ENCODE measurements at places on chromosomes 1 and 21.

DNA sequence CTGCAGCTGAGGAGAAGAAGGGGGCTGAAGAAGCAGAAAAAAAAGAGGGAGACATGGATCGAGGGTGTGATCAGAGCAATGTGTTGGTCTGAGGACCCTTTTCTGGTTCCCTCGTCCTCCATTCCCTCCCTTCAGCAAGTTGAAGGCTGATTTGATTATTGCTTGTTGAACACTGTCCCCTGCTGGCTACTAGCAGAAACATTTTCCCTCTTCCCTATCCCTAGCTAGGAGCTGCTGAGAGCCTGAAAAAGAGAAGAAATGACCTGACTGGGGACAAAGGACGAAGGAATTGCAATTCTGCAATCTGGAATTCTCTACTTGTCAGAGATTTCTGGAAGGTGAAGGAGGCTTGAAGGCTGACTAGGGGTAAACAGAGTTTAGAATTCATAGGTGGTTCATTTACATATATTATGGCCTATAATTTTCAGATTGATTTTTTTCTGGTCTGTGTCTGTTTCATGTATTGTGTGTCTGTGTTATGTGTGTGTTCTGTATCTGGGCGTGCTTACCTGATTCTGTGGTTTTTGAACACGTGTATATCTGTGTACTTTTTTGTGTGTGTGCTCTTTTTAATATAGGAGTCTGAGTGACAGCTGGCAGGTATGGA is 9.8 kb downstream of the NHLH1 start:
- DNase-seq = no peak

GRCh38 chr21:44088401-44088780 is 18.8 kb upstream of the PWP2 start:
- DNase-seq = no peak

- no peak for DNase-seq
Observed at GRCh38 chr1:109740615-109741373, at the start of gene GSTM3. Gene GSTM3, minus strand, starts transcription at chr1:109741038. Its CDS starts 751 bp downstream, at chr1:109740287.

GRCh38 chr1:35883635-35884101 is 659 bp downstream of the AGO1 start:
- DNase-seq = no peak

DNA sequence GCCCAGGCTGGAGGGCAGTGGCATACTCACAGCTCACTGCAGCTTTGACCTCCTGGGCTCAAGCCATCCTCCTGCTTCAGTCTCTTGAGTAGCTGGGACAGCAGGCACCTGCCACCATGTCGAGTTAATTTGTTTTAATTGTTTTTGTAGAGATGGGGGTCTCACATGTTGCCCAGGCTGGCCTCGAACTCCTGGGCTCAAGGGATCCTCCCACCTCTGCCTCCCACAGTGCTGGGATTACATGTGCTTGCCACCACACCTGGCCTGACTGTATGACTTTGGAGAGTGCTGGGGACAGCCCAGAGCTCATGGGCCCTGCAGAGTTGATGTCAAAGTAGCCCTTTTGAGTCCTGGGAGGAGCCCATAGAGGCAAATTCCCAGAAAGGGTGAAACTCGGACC is 1.8 kb downstream of the OBSCN start:
- no peak for DNase-seq

GRCh38 chr1:157043685-157044084 is 1.9 kb downstream of the ARHGEF11 start:
- no peak for DNase-seq

- peak; percentile 15 for DNase-seq
Observed at GRCh38 chr1:28259934-28260802, 850 bp downstream of the SESN2 start.

DNA sequence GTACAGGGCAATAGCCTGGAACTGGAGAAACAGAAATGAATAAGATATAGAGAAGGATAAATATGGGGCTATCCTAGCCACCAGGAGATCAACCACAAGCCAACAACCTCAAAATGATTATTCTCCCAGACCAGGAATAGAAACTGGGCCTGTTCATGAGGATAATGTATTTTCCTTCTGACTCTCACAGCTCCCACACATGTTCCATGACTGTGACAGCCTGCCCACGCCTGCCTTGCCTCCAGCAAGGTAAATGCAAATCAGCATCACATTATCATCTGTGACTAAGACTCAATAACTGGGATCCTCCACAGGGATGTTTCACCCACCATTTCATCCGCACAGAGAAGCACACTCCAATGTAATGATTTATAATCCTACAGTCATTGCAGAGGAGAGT is 3.3 kb downstream of the ENSA start:
- no peak for DNase-seq

DNA sequence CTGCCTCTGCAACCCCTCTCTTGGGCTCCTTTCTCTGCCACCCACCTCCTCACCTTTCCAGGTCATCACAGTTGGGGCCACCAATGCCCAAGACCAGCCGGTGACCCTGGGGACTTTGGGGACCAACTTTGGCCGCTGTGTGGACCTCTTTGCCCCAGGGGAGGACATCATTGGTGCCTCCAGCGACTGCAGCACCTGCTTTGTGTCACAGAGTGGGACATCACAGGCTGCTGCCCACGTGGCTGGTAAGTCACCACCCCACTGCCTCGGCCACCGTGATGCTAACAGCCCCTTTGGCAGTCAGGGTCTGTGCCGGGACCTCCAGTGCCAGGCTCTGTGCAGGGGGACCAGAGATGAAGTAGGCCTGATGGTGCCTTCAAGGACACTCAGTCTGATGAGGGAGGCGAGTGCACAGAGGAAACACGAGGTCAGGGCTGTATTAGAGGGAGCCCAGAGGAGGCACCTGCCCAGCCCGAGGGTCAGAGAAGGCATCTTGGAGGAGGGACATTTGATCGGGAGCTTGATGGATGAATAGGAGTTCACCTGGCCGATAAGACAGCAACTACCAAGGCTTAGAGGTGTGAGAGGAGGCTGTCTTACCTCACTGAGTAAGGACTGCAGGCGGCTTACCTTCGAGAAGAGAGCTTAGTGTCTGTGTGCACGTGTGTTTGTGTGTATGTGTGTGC is 18.1 kb downstream of the PCSK9 start:
- no peak for DNase-seq

- DNase-seq = no peak
Observed at GRCh38 chr1:67836769-67837168, 3.5 kb upstream of the GNG12 start.

GRCh38 chr1:918843-919242 is 4.9 kb upstream of the SAMD11 start:
- DNase-seq = no peak

- no peak for DNase-seq
Observed at GRCh38 chr21:43739621-43740435, 20.9 kb downstream of the PDXK start.

GRCh38 chr1:84750110-84750730 is 60.0 kb upstream of the SSX2IP start:
- DNase-seq = no peak

GRCh38 chr21:45330075-45330781 is 42.5 kb upstream of the POFUT2 start:
- DNase-seq = no peak

DNA sequence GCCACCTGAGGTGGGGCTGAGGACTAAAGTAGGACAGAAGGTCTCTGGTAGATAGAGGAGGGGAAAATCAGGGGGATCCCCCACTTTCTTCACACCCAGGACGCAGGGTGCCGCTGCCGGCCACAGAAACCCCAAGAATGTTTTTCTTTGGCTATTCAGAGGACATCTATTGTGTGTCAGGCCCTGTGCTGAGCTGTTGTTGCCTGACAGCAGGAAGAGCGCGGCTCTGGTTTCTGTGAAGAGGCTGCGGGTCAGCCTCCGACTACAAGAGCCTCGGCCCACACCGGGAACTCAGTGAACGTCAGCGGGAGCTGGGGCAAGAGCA is 407 bp upstream of the PIGV start:
- peak; percentile 41 for DNase-seq

DNA sequence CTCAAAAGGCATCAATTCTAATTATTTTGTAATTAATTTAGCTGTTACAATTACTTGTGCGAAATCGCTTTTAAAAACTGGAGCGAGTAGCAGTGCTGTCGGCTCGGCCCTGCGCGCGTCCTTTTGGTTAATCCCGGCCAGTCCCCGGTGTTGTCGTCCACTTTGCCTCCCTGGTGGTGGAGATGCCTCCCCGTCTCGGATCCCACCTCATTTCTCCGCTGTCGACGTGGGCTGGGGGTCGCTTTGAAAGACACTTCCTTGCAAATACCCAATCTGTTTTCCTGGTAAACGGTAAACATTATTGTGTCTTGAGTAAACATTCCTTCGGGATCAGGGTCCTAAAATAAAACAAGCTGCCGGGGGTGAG is 3.7 kb downstream of the FOXD3 start:
- DNase-seq = no peak

DNA sequence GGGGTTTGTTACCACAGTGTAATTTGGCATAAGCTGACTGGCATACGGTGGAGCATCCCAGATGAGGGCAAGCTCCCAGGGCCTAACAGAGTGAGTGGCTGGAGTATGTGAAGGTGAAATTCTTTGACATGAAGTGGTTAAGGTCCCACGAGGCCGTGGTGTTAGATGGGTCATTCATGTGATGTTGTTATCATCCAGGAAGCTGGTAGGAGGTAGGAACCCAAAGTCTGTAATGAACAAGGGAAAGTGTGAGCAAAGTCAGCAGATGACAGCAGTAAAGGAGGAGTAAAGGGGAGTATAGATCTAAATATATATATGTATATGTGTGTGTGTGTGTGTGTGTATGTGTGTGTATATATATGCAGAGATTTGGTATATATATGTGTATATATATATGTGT is 47.6 kb downstream of the MDM4 start:
- no peak for DNase-seq

Measured in activated CD4-positive, CD25-positive, alpha-beta regulatory T cell (primary cell).